D341Med (cell line): ENCODE measurements at places on chromosomes 5 and 9.

DNA sequence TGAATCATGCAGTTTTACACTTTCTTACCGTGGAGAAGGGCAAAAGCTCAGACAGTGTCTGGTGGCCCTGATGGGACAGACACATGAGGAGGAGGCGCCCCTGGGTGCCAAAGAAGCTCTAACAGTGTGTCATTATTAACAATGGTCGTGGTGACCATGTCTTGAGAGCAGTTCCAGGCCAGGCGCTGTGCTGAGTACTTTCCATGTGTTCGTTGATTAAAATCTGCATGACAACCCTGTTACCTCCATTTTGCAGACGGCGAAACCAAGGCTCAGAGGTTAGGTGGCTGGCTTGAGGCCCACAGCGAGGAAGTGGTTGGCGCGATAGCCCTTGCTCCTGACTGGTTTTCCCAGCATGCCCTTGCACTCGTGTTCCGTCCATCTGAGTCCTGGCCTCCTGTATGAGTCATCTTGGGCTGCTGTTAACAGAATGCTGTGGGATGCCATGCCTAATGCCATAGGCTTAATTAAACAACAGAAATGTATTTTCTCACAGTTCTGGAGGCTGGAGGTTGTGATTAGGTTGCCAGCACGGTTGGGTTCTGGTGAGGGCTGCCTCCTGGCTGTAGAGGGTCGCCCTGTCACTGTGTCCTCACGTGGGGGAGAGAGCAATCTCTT, 92.0 kb downstream of the AMBP start:
- no peak for DNase-seq

- no peak for DNase-seq
These were observed 334.8 kb downstream of the TRIM32 start for GRCh38 chr9:117021906-117022305.

- DNase-seq, result peak; percentile 59
These were observed 391 bp upstream of the NRG2 start for GRCh38 chr5:140043508-140043872.

GRCh38 chr5:151492729-151493128, 45.3 kb downstream of the SLC36A1 start:
- DNase-seq, result no peak

- DNase-seq, result no peak
These were observed 115.8 kb downstream of the MTX3 start for GRCh38 chr5:79875230-79875629.

DNA sequence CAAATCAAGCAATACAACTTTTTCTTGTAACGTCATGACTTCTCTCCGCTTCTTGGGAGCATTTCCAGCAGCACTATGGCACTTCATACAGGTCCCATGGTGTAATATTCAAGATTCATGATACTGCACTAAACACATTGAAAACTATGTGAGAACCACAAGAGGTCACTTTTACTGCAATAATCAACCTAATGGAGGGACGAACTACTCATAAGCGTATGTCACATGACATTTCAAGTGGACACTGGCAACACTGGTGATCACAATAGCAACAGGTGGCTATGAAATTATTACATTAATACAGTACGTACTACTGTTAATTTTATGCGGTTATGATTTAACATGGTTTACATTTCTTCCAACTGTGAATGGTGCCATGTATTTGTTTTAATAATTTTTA, 78.6 kb upstream of the TBC1D9B start:
- no peak for DNase-seq

GRCh38 chr5:168756453-168757391, 177.6 kb upstream of the PANK3 start:
- DNase-seq, result no peak

GRCh38 chr5:28468166-28468565, 1429.8 kb upstream of the CDH9 start:
- no peak for DNase-seq

GRCh38 chr5:76952795-76953536, at the start of gene CRHBP:
TSS of gene CRHBP (plus strand) at chr5:76953045. CDS start at chr5:76953135, 90 bp downstream.
- DNase-seq, result no peak

DNA sequence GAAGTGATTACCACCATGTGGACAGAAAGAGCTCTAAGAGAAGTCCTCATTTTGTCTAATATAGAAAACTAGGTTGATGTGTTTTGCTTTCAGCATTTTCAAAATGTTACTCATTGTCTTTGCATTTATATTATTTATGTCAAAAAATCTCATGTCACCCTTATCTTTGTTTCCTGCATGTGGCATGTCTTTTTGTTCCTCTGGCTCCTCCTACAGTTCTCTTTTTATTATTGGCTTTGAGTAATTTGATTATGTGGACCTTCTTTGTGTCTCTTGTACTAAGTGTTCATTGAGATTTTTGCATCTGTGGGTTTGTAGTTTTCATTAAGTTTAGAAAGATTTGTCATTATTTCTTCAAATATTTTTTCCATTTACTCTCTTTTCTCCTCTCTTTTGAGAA, 58.8 kb downstream of the GNG10 start:
- no peak for DNase-seq

GRCh38 chr9:117121316-117121715, 293.5 kb downstream of the ASTN2 start:
- no peak for DNase-seq

DNA sequence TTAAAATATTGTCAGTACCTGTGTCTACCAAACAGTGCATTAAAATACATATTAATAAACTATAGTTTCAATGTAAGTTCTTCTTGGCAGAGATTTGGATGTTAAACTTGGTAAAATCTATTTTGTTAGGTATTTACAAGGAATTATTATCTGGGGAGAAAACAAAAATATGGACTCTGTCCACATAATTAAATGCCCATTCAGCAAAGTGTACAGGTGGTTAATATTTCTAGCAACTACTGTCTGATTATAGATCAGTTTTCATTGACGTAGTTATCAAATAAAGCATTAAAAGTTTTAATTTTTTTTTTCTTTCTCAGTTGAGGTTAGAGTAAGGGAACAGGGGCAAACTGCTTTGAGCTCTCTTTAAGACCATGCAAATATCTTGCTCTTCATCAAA, 88.9 kb downstream of the NNT start:
- DNase-seq, result no peak

- DNase-seq, result no peak
These were observed 112.2 kb downstream of the SCAMP1 start for GRCh38 chr5:78472469-78473106.

DNA sequence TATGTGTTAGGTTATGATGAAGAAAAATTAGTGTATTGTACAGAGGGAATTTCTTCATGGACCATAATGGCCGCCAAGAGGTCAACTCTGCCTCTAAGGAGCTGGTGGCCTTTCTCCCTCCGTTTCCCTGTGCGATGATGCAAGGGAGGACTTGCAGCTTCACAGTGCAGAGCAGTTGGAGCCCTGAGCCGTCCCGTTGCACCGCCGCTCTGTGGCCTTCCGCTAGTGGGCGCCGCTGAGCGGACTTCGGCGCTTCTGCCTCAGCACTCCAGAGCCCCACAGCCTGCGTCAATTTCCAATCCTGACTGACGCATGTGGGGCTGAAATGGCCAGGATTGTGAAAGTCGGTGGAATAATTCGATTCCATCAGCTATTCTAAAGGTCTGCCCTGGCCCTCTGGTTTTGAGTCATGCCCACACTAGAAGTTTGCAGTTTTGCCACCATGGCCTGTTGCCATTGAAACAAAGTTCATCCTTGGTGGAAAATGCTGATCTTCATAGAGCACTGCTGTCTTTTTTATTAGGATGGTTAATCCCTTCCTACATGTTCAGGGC, 22.7 kb upstream of the LECT2 start:
- DNase-seq, result no peak

- DNase-seq, result no peak
These were observed 5.8 kb upstream of the PCA3 start for GRCh38 chr9:76758476-76758875.

GRCh38 chr5:100634937-100635534, 99.9 kb downstream of the FAM174A start:
- DNase-seq, result no peak

DNA sequence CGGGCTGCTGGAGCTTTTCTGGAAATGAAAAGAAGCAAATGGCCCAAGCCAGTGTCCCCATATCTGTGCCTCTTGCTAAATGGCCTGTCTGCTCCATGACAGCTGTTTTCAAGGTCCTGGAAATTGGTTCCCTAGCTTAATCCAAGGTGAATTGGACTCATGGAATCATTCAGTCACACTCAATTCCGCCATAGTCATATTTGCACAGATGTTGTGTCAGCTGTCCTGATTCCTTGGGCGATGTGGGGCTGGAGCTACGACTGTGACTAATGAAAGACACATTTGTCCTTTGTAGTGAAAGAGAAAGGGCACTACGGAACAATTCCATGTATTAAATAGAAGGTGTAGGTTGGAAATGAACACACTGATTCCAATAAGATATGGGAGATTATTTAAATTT, 102.9 kb upstream of the MEGF10 start:
- DNase-seq, result no peak

DNA sequence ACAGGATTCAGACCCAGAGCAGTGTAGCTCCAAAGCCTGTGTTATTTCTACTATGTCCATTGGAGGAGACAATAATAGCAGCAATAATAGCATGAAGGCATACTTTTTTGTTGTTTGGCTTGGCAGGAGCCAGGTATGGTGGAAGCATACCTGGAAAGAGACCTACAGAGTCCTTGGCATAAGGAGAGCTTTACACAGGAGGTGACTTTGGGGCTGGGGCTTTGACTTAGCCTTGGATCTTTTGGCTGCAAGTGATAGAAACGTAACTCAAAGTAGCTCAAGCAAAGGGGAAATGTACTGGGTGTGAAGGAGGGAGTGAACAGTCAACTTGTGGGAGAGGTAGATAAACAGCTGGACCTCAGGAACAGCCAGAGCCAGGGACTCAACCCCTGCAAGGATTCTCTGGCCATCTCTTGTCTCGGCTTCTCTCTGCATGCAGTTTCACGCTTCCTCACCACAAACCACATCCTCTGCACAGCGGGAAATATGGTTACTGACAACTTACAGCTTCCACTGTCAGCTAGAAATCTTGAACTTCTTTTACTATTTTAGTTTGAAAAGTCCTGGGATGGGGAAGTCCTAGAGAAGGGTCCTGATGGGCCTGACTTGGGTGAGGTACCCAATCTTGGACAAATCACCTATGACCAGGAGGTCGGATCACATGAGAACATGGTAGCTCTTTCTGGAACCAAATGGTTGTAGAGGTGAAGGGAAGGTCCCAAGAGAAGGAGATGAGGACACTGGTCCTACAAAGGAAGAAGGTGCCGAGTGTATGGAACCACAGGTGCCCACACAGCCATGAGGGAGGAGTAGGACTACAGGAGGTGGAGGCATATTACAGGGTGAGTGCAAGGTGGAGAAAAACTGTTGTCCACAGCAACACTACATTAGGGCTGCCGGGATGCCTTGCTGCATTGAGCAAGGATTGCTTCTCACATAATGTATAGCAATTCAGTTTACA, 47.0 kb upstream of the TGFBR1 start:
- DNase-seq, result no peak

DNA sequence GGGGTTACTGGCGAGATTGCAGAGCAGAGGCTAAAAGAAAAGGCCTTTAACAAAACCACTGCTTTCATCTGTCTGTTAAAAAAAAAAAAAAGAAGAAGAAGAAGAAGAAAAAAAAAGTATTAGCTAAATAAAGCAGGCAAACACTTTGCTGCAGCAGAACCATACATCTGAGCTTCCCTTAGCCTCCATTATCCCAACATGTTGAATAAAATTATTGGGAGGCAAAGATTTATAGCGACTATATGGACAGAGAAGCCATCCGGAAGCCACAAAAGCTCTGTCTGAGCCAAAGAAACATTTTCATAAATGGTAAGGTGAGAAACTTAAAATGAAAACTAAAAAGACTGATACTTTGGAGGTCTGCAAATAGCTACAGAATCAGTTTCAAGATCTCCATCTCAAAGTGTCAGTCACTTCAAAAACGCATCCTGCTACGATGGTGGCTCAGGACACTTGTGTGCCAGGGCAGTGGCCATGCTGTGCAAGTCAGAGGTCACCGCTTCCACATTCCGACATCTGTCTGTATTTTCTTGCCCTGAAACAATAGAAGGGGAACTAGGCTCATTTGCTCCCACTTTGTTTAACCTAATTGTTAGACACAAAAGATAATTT, 9.6 kb downstream of the EFNA5 start:
- DNase-seq, result no peak

- DNase-seq, result no peak
These were observed 612.0 kb upstream of the CLINT1 start for GRCh38 chr5:158470764-158471534.

- no peak for DNase-seq
These were observed 110.1 kb downstream of the FOXD1 start for GRCh38 chr5:73338256-73339050.

GRCh38 chr5:38562444-38563210, 6.2 kb upstream of the LIFR start:
- DNase-seq, result no peak

DNA sequence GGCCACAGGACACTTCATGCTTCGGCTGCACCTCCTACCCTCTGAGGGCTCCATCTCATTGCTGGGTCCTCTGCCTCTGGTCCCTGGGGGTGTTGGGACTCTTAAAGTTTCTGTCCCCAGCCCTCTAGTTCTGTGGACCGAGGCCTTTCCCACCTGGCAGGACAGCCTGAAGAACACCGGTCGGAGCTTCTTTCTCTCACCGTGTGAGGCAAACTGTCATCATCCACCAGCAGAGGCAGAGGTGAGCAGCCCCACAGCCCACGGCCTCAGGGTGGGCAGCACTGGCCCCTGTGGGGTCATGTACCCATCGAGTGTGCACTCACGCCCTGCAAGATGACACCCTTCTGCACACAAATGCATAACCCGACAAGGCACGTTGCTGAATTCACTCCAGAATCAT, 49.9 kb downstream of the IRX2 start:
- no peak for DNase-seq
